ENCODE measurements at places on chromosomes 13 and 19.
A peak's percentile ranks its signal among the peaks of the same experiment; 100 is the strongest.

DNA sequence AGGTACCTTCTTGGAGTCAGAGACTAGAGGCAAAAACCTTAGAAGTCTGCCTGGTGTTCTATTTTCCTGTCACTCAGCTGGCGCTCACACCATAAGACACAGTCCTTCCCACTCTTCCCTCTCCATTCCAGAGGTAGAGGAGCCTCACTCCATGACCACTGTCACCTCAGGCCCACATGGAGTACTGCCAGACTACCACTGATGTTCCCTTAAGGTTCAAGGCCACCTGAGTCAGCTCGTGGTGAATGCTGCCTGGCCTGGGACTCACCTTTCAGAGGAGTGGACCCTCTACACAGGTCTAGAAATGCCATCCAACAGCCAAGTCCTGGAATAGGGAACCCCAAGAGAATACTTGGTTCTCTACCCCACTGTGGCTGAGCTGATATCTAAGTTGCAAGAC lies 29.9 kb downstream of the RGCC start:
- no peak for DNase-seq

GRCh38 chr13:99473515-99473914 lies 27.8 kb upstream of the TM9SF2 start:
- no peak for DNase-seq

- no peak for DNase-seq
Measured at GRCh38 chr19:58400316-58400915, 5.0 kb downstream of the RNF225 start.

DNA sequence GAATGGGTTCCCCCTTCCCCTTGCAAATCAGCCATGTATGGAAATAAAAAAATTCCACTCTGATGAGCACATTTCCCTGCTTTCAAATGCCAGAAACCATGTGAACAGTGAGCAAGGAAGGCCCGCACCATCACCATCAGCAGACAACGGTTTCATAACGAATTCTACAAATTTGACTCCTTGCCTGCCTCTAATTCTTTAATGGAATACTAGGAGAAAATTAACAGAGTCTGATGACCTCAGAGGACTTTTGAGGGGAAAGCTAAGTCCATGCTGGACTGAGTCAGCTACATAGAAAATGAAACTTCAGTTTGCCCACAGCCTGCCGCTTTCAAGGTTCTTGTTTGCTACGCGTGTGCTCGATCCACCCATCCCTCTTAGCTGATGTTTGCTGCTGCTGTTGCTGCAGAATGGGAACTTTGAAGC lies 46.7 kb upstream of the KL start:
- DNase-seq: no peak

GRCh38 chr19:3849092-3849491 lies 19.7 kb downstream of the ZFR2 start:
- DNase-seq: peak; percentile 84
